ENCODE measurements at places on chromosomes 7 and 10.
A peak's percentile ranks its signal among the peaks of the same experiment; 100 is the strongest.

GRCh38 chr7:130823060-130823459 is 89.1 kb upstream of the KLF14 start:
- no peak for DNase-seq

DNA sequence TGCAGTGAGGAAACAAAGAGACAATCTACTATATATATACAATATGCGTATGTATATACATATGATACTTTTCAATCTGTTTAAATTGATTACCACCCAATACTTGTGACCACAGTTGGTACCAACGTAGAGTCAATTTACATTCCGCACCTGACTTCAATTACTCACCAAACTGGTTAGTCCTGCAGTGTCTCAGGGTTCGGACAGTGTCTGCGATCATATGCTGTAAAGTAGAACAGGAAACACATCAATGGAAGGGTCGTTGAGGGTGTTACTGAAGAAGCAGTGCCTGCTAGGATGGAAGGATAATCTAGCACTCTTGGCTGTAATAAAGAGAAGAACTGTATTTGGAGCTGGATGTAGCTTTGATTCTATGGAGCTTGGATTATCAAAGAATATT is 179.7 kb upstream of the CDCA7L start:
- DNase-seq, result no peak

DNA sequence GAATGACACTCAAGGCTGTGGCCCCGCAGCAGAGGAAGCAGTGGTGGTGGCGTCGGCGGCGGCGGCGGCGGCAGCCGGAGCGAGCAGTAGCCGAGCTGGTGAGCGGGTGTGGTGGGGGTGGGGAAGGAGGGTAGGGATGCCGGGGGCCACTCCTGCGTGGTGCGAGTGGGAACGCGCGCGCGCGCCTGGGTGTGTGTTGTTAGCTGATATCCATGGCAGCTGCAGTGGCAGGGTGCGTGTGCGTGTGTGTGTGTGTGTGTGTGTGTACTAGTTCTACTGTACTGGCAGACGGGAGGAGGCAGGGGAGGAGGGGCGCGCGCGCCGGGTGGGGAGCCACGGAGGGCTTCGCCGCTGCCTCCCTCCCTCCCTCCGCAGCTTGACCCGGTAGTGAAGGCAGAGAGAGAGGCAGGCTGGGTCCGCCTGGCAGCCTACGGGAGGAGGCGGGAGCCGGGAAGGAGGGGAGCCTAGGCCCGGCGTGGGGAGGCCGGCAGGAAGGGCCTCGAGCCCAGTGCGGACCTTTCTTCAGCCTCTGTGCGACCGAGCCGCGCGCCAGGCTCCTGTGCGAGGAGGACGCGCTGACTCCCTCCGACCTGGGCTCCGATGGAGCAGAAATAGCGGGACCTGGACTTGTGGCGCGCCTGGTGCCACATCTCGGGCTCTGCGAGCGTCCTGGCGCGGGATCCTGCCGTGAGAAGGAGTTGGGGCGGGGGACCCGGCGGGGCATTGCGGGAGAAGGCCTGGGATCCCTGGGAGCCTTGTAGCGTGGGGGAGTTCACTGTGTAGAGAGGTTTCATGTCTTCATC is at the start of gene MAGI2:
Gene MAGI2, minus strand, starts transcription at position 110 of the 803 bp plus-strand sequence. CDS start 347 bp downstream, outside the sequence.
- DNase-seq, result no peak

DNA sequence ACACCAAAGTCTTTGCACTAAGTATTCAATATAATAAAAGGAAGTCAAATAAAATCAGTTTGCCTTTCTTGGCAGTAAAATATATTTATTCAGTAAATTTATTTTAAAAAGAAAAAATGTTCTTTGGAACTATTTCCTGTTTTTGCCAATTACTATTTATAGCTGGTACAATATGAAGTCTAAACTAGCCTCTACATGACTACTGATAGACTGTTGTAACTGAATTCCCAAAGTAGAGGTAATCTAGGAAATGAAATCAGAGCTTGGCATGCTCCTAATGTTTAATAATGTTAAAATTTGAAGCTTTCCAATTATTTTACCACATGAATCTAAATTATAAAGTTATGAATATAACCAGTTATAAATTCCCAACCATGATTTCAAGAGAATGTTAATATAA is 385.5 kb downstream of the SEMA3D start:
- no peak for DNase-seq

DNA sequence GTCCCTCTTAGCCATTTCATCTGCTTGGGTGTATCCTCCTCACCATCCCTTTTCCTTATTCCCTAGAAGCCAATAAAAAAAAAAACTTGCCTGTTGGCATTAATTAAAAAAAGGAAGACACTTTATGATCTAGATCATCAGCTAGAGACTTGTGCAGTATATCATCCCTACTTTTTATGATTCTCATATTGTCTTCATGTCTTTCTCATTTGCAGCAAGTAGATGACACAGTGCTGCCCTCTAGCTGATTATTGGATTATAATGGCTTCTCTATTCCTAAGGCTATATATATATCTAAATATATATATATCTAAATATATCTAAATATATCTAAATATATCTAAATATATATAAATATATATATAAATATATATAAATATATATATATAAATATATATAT is 272.4 kb upstream of the LRGUK start:
- DNase-seq, result no peak

- no peak for DNase-seq
Measured at GRCh38 chr10:1526436-1527055, 210.8 kb downstream of the ADARB2 start.

GRCh38 chr10:60331886-60332285 is 57.8 kb downstream of the ANK3 start:
- no peak for DNase-seq

GRCh38 chr7:20407585-20408466 is 77.1 kb downstream of the ITGB8 start:
- no peak for DNase-seq

DNA sequence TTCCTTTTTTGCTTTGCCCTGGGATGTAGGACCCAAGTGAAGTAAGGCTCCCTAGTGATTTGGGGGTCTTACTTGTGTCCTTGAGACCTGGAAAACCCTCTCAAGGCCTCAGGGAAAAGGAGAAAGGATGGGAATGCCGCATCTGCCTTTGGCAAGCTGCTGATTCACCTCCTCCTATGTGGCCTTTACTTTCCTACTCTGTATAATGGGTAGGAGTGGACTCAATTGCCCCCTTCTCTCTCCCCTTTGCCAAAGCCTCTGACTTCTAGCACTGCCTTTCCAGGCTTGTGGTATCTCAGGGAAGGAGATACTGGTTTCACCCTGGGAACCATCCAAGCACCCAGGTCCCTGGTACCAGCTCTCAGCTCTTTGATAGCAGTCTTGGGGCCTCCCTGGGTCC is 35.4 kb downstream of the UNC5B start:
- DNase-seq, result no peak

- DNase-seq, result no peak
Measured at GRCh38 chr7:120402801-120403200, 129.8 kb downstream of the KCND2 start.

DNA sequence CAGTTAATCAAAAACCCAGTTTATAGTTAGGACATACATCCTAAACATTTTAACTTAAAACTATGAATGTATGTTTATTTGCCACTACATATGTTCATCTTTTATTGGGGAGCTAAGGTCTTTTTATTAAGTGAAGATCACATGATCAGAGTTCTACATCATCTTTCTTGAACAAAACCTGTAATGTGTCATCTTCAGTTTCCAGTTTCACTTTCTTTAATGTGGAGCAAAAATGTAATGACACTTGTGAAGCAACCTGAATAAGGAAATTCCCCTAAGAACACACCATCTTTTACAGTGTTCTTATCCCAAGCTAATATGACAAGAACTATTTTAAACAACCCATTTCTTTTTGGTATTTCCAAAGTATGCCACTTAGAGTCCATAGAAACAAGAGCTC is 166.7 kb upstream of the BET1 start:
- DNase-seq, result no peak

- peak; percentile 27 for DNase-seq
Measured at GRCh38 chr7:71868797-71869196, 543.3 kb downstream of the CALN1 start.

GRCh38 chr7:138170298-138170697 is 94.0 kb downstream of the AKR1D1 start:
- DNase-seq, result no peak

- peak; percentile 83 for DNase-seq
Measured at GRCh38 chr7:135744938-135745702, 3.5 kb downstream of the FAM180A start.

- no peak for DNase-seq
Measured at GRCh38 chr10:72426986-72427385, 72.3 kb upstream of the DNAJB12 start.

- no peak for DNase-seq
Measured at GRCh38 chr7:105838627-105839231, 37.7 kb downstream of the ATXN7L1 start.

GRCh38 chr10:132444877-132445351 is 47.9 kb downstream of the PWWP2B start:
- DNase-seq, result no peak

- no peak for DNase-seq
Measured at GRCh38 chr10:132052124-132052523, 13.6 kb upstream of the JAKMIP3 start.

GRCh38 chr10:59587083-59587755 is 122.4 kb downstream of the SLC16A9 start:
- DNase-seq, result peak; percentile 90

GRCh38 chr7:221978-222715 is 29.8 kb downstream of the FAM20C start:
- no peak for DNase-seq
